ENCODE measurements at places on chromosomes 5 and 9.
A peak's percentile ranks its signal among the peaks of the same experiment; 100 is the strongest.

DNA sequence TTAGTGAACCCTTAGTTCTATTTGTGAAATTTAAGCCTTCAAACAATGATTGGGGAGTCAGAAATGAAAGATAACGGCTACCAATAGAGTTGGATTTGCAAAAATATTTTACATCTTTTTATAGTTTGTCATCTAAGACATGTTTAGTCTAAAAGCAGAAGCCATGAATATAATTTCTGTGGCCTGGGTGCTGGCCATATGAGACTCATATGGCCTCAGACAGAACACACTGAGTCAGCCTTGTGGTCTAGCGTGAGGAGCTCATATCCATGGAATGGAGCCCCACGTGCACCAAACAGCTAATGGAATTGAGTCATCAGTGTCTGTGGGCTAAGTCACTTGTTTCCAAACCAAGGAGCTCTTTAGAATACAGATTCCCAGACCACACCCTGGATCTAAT is 240.7 kb upstream of the NREP start:
- DNase-seq = no peak

DNA sequence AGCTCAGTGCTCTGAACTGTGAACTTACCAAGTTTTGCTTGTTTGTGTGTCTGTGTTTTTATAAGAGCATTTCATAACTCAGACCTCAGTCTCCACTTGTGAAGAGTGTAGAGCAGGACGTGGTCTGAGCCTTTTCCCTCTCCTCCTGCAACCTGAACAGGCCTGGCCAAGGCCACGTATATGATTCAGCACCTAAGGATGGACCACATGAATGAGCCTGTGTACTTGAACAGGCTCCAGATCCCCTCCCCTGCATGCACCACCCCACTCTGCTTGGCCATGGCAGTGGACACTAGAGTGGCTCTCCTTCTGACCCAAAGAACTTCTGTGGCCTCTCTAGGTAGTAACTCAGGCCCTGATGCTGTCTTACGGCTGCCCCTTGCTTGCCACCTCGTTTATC is 125.9 kb upstream of the FSTL4 start:
- DNase-seq = no peak

DNA sequence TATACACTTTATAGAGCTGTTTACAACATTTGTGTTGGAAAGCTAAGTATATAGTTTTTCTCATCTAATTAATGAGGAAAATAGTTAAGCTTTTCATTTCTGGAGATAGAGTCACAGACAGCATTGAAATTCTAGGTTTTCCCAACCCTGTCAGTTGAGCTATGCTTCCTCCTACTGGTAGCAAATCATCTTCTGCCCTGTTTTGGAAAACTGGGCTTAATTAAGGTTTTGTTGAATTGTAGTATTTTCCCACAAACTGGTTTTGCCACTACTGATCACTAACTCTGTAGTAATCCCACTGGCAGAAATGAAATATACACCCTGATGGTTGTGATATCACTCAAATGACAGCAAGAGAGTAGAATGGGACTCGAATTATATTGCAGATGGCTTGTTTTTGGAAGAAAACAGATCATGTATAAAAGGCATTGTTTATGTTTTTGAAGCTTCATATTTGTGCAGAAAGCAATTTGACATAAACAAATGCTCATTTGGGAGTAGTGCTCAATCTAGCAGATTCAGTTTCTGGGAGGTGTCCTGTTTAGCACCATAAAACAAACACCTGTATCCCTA is 46.6 kb downstream of the CD180 start:
- DNase-seq = no peak

GRCh38 chr9:137237759-137238726 is 3.0 kb upstream of the TUBB4B start:
- no peak for DNase-seq

DNA sequence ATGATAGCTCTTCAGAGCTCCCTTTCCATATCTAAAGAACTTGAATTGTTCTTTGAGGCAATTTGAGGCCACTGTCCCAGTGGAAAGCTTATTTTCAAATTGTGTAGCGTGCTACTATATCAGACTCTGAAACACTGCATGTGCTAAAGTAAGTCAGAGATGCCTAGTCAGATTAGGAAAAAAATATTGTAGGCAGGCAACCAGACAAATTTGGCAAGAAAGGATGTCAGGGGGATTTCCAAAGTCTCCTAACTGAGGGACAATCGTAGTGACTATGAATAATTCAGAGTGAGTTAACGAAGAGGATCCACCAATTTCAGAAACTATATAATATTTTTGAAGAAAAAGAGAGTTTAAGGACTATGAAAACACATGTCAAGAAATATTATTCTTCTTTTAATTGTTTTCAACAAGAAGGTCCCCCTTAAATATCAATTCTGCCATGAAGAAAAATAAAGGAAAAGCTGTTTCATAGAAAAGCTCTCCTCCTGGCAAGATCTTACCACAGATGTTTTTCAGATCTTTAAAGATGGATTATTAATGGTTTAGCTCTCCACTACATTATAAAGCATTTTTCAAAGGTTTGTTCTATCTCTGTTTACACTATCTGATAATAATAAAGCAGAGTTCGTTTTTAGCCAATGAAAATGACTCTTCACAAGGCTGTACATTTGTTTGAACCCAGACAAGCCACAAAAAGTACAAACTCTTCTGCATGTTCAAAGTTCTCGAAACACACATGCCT is 273.5 kb upstream of the PTGER4 start:
- peak; percentile 82 for DNase-seq

DNA sequence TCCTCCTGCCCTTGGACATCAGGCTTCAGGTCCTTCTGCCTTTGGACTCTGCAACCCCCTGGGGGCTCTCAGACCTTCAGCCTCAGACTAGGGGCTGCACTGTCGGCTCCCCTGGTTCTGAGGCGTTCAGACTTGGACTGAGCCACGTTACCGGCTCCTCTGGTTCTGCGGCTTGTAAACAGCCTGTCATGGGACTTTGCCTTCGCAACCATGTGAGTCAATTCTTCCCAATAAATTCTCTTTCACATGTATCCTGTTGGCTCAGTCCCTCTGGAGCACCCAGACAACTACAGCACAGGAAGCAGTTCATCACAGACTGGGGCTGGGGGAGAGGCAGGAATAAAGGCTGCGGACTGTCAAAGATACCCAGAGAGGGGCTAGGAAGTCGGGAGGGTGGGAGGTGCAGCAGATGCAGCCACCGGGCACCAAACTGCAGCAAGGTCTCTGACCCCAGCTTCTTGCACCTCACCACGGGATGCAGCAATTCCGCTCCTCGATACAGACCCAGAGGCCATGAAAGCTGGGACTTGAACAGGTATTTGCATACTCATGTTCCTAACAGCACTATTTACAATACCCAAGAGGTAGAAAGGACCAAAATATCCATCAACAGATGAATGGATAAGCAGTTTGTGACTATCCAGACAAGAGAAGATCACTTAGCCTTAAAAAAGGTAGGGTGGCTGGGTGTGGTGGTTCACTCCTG is 100.8 kb downstream of the COL23A1 start:
- DNase-seq = no peak

DNA sequence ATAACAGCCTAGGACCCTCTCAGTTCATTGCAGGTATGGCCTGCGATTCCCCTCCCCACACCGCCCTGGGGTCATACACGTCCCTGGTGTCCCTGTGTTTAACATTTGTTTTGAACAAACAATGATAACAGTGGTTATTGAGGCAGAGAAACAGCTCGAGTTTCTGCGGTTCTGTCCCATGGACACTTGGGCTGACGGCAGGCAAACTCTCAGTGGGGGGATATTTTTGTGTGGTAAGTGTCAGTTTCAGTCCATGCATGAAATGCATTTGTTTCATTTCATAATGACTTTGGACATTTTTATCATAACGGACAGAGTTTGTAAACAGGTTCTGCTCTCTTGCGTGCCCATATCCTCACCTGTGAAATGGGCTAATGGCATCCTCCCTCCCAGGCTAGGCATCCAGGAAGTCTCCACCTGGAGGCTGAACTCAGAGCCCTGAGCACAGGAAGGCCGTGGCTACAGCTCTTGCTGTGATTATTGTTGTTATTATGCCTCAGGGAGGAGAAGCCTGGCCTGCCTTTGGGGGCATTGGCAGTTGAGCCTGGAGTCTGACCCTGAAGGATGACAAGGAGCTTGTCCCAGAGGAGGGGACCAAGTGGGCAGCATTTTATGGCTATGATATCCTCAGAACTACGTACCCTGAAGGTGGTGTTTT is 190.9 kb downstream of the GADD45G start:
- no peak for DNase-seq

GRCh38 chr5:35863159-35863558 is 6.5 kb downstream of the IL7R start:
- DNase-seq = no peak

GRCh38 chr5:100731768-100732167 is 171.3 kb downstream of the ST8SIA4 start:
- peak; percentile 68 for DNase-seq

GRCh38 chr9:68949271-68950000 is 64.5 kb downstream of the PRKACG start:
- no peak for DNase-seq

DNA sequence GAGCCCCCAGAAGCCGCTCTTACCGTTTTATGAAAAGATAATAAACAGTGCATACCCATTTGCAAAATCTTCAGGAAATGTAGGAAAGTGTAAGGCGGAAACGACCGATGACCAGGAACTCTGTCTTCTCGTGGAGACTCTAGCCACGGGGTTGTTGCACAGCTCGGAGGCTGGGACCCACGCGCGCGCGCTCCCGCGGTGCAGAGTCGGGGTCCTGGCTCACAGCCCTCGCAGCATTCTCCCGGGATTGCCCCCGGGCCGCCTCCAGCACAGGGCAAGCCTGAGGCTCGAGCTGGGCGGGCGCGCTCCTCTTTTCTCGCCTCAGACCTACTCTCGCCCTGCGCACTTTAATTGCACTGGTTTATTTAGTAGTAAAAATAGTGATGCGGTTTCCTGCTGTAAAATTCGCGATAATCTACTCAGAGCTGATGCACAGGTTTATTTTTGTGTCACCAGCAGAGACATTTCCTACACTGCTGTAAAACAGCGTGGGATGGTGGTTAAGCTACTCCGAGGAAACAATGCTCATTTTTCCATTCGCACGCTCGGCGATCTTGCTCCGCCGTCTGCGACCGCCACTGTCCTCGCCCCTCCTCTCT is 15.5 kb downstream of the TRIM7 start:
- DNase-seq = peak; percentile 82

DNA sequence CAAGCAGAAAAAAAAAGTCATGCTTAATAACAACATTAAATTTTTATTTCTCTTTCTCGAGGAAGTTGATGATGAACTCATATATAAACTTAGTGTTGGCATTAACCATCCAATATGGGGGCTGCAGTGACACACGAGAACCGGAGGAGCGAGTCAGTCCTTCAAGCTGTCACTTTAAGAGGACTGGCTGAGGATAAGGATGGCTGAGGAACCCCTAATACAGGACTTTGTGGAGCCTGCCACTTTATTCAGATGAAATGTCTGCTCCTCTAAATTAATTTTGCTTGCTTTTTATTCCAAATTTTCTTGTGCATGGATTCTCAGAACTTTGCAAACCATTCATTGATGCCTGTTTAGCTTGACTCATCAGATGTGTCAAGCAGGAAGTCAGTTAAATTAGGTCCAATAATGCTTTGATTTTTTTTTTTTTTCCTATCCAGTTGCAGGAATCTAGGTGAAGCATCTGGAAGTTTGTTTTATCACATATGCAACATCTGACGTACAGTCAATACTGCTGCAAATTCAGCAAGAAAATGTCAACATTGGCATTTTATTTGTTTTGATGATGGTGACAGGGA is 144.2 kb upstream of the COL5A1 start:
- DNase-seq = no peak

DNA sequence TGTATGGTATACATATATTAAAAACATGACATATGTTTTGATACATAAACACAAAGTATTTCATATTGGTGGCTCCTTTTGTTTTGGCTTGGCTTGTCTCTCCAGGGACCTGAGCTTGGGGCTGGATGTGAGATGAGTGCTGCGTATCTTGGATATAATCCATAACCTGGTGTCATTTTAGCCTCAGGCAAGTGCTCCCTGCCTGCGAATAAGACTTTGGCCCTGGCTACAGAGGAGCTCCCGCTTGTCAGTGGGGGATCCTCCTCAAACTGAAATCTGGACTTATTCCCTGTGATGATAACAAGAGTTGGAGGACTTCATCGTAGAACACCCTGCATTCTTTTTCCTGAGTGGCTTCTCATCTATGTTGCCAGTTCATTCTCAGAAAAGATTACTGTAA is 341.7 kb upstream of the CLINT1 start:
- DNase-seq = no peak

DNA sequence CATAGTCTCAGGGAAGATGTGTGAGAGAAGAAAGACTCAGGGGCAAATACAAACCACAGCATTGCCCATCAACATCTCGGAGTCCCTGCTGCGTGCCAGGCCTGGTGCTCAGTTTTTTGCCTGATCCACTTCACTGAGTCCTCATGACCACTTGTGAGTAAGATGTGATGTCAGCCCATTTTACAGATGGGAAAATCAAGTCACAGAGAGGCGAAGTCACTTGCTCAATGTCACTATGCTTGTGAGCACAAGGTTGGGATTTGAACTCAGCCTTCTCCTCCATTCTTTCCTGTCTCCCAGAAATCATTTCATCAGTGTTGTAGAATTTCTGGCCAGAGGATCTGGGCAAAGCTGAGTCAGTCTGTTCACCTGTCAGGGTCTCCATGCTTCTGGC is 34.6 kb upstream of the PSD2 start:
- DNase-seq = no peak

DNA sequence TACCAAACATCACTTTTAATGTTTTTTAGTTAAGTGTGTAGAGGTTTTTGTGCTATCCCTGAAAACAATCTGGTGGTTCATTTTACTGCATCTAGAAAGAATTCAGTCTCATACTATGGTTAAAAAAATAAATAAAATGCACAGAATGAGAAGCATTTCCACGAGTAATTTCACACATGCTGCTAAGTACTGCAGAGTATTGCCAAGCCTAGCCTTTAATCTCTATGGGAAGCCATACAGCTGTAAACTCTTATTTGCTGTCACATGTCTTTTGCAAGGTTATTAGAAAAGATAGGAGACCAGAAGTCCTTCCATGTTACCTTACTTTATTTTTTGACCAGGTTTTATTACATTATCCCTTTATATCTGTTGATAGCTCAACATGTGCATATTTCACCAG is 37.6 kb upstream of the MAN2A1 start:
- no peak for DNase-seq

DNA sequence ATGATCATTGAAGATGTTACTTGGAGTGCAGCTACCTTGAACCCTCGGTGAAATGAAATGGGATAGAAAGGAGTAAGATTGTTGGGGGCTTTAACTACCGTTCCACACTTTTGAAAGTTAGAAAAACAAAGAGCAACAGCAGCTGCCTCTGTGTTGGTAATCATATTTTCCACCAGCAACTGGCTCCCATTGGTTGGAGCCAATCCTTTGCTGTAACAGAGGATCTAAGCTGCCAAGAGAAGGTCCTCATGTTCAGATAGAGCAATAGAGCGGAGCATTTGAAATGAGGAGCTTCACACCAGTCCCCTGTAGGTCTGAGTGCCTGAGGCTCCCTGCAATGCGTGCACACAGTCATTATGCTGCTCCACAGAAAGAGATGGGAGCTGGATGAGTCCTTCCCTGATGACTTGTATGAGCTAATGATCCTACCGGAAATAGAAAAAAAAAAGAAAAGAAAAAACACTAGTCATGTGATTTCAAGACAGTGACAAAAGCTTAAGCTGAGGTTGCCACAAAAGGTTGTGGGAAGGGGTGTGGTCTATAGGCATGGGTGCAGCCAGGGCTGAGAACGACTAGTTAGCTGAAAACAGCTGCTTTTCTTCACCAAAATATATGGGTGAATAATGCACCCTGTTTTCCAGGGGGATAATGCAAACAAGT is 300.7 kb downstream of the MLLT3 start:
- peak; percentile 70 for DNase-seq

GRCh38 chr5:142821034-142821732 is 51.0 kb downstream of the ARHGAP26 start:
- DNase-seq = no peak
